Mesothelial cell of epicardium (in vitro differentiated cells): ENCODE measurements at places on chromosomes 1 and 21.

- no peak for DNase-seq
Observed at GRCh38 chr1:187714470-187714869, 885.7 kb downstream of the PLA2G4A start.

DNA sequence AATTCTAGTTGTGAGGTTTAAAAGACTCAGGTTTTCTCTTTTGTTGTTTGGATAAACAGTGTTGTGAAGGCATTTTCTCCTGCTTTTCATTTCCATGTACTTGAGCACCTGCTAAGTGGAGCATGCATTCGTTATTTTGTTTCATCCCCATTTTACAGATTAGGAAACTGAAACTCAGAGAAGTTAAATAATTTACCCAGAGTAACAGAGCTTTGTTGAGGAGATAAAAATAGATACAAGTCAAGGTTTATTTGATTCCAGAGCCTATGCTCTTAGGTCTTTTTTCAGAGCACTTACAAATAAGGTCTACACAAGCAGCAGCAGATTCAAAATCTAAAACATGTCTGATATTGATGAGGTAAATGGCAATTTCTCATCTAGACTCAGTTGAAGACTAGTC lies 254.7 kb upstream of the PTBP2 start:
- no peak for DNase-seq

DNA sequence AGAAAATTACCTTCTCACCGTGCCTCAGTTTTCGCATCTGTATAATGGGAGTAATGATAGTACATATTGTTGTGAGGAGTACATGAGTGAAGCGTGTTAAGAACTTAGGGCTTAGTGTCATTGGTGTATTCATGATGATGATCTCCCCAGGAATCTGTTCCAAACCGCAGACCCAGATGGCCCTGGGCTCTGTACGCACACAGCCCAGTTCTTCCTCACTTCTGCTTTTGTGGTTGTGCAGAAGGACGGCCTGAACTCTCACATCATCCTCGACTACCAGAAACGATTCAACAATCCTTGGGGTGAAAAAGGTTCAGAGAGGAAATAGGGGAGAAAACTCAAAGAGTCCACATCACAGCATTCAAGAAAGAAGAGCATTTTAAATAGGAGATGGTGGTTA lies 323.0 kb downstream of the CAMTA1 start:
- DNase-seq: no peak

DNA sequence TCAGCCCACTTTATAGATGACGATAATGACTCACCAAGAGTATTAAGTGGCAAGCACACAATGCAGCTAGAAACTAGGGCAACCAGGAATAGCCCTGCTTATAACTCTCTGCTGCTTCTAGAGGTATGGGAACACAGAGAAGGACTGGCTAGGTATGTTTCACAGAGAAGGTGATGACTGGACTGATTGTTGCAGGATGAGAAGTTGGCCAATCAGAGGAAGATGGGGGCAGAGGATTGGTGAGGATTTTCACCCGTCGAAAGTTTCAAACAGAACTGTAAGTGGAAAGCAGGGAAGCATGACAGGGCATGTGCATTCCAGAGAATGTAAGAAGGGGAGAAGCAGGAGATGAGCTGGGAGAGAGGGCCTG lies 222.4 kb upstream of the JUN start:
- peak; percentile 7 for DNase-seq

DNA sequence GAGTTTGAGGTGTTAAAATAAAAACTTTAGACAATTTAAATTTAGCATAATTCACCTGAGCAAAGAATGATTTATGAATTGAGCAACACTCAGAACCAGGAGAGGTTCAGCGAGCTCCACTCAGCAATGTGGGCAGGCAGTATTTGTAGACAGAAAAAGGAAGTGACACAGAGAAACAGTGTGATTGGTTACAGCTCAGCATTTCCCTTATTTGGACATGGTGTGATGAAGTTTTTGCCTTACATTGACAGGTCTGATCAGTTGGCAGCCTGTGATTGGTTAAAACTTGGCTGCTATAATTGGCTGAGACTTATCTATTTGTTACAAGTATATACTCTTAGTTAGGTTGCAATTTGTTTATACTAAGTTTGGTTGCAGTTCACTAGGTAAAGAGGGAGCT lies 621.2 kb upstream of the PRMT6 start:
- DNase-seq: no peak
